ENCODE measurements at places on chromosomes 3 and 15.
A peak's percentile ranks its signal among the peaks of the same experiment; 100 is the strongest.

GRCh38 chr15:95377258-95377852 lies 953.1 kb upstream of the NR2F2 start:
- no peak for DNase-seq

DNA sequence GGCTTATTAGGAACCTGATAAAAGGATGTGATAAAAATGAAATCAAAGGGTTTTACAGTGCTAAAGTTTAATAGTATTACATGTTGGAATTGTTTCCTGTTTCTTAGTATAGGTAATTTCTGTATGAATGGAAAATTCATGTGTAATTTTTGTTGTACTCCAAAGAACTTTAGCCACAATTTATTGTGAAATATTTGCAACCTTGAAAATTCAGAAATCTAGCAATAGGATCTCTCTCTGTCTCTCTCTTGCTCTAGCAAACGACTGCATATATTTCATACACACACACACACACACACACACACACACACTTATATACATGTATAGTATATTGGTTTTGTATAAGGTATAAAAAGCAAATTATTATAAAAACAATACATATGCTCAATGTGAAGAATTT lies 59.6 kb downstream of the PIAS1 start:
- DNase-seq, result no peak

GRCh38 chr15:79339588-79340314 lies 28.8 kb downstream of the TMED3 start:
- DNase-seq, result peak; percentile 40

- no peak for DNase-seq
Measured at GRCh38 chr3:39211332-39212130, 19.1 kb upstream of the XIRP1 start.

DNA sequence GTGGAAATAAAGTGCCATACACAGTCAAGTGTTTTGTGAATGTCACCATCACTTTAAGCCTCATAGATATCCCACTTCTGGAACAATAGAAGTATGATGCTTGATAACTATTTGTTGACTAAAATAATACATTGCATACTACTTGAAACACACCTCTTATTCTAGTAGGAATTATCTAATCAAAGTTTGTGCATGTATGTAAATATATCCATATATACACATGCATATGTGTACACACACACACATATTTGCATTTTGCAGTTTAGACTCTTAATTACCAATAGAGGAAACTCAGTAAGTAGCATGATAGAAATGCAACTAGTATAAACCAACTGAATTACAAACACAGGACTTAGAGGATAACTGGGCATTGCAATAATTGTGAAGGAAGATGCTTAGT lies 1084.1 kb downstream of the FHIT start:
- no peak for DNase-seq

DNA sequence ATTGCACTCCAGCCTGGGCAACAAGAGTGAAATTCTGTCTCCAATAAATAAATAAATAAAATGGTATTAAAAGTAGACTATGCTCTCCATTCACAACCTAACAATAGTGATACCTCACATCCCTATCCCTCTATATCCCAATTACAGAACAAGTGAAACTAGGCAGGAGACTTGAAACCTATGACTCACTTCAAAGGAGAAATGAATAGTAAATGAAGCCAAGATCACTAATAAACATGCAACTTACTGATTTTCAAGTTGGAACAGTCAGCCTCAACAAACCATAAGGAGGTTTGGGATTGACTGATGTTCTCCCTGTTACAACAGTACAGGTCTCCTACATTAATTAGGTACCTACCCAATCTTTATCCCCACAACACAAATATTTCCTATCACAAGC lies 103.4 kb downstream of the GSK3B start:
- no peak for DNase-seq

- DNase-seq, result peak; percentile 51
Measured at GRCh38 chr3:149771652-149772271, 19.5 kb upstream of the COMMD2 start.

DNA sequence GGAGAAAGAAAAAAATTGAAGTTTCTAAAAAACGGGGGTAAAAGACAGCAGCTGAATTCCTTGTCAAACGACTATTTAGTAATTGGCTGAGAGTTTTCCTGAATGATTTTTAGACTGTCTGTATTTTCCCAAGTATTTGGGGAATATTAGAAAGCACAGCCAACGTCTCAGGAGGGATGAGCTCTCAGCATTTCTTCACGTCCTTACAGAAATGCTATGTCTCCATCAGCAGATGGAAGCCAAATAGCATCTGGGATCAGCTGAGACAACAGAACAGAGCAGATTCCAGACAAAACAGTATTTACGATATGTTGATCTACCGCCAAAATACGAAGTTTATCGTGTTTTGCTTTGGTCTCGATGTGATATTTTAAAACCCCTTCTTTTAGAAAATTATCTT lies 5.3 kb upstream of the TMC3 start:
- DNase-seq, result no peak

DNA sequence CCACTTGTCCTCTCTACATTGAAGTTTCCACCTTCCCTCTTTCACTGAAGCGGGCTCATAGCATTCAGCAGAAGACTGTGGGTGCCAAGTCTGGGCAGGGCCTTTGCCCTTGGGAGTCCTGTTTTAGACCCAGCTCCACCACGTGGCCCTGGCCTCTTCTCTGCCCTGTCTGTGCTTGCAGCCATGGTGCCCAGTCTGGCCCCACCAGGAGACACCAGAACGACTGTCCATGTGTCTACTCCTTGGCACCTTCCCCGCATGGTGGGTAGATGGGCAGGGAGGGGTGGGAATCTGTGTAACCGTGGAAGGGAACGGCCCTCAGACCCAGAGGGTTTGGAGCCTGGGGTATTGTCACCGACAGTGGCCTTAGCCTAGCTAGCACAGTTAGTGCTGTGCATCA lies 17.9 kb upstream of the EMC3 start:
- DNase-seq, result no peak
